ENCODE measurements at places on chromosomes 3 and 15.

DNA sequence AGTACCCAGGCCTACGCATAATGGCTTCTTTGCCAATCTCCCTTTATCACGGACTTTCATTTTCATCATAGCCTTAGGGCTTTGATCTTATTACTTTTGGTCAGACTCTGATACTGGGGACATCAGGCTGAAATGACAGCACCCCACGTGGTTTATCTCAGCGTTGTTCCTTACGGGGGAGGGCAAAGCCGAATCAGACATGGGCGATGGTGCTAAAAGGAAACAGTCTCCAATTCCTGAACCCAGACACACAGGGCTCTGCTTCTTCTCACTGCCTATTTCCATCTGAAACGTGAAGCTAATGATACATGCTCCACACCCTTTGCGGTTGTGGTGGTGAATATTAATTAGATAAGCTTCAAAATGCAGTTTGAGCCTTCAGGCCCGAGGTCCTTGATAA is 59.4 kb upstream of the CD47 start:
- DNase-seq: no peak

DNA sequence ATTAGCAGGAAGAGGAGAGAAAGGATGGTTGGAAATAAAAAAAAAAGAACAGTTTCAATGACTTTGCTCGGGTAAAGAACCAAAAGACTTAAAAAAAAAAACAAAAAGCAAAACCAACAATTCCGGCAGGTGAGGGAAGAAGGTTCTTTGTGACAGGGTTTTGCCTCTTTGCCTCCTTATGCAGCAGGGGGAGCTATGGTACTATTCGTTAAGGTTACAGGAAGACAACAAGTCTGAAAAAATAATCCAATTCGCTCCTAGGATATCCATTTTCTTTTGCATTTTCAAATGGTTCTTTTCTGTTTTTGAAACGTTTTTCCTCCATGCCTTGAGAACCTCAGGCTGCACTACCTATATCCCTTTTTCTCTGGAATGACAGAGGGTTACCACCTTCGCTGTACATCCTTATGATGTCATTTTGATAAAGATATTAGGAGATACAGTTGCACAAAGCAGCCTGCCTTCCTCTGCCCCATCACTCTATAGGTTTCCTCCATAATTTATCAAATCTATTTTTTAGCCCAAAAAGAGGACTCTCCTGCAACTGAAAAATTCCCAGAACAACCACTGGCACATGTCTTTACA is 55.0 kb downstream of the CFAP20DC start:
- DNase-seq: peak; percentile 70

DNA sequence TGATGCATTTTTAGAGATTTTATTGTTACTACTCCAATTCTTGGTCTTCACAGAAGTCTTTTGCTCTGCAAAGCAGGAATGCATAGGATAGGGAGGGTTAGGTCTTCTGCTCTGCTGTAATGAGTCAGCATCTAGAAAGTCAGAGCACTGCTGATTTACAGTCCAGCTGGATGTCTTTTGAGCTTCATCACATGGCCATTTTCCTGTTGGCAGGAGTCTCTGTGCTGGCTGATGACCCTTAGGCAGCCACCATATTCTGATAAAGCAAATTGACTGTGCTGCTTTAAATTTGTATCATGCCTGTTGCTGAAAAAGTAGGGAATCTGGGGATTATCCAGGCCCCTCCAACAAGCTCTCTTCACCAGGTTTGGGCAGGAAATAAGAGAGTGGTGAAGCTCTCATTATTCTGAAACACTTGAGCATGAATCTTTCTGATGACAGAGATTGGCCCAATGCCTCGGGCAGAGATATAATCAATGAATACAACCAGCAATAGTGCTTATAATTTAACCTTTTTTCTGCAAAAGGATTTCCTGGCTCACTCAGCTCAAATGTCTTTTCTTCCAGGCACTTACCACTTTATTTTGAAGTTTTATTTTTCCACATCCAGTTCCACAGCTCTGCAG is 9.7 kb upstream of the CRBN start:
- DNase-seq: peak; percentile 30

DNA sequence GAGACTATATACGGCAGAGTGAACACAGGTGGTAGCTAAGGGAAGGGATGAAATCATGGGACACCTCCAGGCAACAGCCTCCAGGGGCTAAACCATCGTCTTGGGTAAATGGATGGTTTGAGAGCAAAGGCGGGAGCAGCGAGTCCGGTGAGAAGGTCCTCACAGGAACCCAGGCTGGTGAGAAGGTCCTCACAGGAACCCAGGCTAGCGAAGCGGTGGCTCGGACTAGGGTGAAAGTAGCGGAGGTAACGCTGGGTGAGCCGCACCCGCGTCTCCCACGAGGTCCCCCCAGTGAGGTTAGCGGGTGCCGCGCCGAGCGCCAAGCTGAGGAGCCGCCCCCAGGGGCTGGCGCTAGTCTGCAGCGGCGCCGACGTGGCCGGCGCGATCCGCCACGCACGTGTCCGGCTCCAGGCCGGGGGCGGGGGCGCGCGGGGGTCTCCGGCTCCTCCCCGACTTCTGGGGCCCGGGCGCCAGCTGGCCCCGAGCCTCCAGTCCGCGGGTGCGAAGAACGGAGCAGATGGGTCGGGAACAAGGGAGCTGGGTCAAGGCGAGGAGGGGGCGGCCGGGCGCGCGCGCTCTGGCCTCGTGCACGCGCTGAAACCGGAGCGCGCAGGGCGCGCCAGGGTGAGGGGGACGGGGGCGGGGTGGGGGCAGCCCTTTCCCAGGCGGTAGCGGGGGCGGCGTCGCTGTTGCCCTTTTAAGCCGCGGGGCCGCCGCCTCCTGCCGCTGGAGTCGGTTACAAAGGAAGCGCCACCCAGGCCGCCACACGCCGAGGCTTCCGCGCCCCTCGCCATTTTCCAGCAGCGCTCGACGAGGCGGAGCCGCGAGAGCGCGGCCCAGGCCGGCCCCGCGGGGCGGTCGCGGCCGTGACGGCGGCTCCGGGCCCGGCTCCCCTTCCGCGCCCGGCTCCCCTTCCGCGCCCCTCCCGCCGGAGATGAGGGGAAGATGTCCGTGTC is at the start of gene UBE2Q2:
UBE2Q2 (plus strand) TSS at position 726 of the 956 bp plus-strand sequence; CDS start at position 946, 220 bp downstream.
- peak; percentile 78 for DNase-seq
